ENCODE measurements at places on chromosomes 16 and 17.

DNA sequence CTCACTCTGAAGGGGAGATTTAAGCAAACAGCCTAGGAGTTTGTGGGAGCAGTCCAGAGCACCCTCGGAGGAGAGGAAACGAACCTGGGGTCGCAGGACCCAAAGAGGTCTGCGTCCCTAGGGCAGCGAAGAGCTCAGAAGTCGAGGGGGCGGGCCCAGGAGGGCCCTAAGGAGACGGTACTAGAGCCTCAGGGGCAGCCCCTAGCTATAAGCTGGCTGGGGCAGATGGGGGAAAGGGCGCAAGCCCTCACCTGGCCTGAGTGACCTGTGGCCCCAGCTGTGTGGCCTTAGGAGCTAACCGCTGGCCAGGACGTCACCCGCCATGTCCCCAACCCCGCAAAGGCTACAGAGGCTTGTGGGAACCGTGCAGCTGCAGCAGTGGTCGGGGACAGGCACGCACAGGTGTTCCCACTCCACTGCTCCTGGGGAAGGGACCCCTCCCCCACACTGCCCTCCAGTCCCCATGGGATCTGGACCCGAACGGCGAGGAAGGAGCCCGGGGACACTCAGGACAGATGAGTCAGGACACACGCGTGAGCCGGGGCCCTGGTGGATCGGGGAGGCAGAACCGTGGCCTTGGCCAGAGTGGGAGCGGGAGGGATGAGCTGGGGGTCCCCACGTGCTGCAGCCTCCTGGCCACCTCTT, 2.0 kb upstream of the CTRB2 start:
- DNase-seq: no peak

DNA sequence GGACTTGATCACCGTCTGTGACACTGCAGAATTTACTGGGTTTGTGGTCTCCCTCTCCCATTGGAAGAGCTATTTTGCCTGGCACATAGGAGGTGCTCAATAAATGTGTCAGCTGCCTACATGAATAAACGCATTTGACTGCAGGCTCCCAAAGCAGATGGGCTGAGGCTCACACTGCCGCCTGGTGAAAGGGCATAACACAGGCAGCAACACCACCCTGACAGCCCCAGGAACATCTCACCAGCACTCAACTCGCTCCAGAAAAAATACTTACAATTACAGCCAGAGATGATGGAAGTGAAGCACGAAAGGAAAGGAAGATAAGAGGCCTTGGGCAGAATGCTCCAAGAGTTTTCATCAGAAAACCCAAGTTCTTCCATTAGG, 73.9 kb downstream of the RPH3AL start:
- no peak for DNase-seq

DNA sequence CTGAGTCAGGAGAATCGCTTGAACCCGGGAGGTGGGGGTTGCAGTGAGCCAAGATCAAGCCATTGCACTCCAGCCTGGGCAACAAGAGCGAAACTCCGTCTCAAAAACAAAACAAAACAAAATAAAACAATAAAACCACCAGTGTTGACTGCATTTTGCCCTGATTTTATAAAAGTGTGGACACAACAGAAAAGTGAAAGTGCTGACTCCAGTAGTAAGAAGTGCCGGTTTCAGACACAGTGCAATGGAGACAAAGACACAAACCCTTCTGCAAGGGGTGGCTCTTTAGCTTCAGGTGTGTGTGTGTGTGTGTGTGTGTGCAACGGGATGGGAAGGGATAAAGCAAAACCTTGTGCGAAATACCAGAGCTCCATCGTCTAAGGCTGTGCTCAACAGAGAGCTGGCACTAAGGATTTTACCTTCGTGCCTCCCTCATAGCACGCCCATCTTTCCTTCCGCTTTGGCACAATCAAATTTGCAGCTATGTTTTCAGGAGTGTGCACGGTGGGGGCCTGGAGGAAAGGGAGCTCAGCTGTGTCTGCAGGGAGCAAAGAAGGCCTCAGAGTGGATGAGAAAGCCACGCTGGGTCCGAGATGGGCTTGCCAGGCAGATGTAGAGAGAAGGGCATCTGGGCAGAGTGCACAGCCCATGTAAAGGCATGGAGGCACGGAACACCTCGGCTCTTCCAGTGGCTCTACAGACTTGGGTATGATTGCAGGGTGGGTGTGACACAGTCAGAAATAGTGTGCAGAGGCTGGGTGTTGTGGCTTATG, 15.5 kb downstream of the MXRA7 start:
- DNase-seq: no peak

- no peak for DNase-seq
Measured at GRCh38 chr17:57645950-57646665, 99.0 kb downstream of the CCDC182 start.
